Suppressor macrophage treated with lipopolysaccharide for 4 hours (primary cell): ENCODE measurements at places on chromosomes 1 and 21.

DNA sequence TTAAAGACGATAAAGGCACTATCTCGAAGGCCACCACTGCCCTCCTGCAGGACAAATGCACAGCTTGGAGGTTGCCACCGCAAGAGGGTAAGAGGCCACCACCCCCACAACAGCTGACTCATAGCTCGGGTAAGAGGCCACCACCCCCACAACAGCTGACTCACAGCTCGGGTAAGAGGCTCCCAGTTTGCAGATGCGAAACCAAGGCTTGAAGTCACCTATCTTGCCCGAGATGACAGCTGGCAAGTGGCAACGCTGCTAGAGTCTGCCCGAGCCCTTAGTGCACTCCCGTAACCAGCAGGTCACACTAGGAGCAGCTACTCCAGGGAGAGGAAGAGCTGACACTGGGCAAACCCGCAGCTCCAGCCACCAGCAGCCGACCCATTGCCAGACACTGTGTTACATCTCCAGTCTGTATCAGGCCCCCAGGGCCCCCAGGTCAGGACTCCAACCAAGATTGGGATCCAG, 17.1 kb upstream of the SPSB1 start:
- peak; percentile 97 for DNase-seq

DNA sequence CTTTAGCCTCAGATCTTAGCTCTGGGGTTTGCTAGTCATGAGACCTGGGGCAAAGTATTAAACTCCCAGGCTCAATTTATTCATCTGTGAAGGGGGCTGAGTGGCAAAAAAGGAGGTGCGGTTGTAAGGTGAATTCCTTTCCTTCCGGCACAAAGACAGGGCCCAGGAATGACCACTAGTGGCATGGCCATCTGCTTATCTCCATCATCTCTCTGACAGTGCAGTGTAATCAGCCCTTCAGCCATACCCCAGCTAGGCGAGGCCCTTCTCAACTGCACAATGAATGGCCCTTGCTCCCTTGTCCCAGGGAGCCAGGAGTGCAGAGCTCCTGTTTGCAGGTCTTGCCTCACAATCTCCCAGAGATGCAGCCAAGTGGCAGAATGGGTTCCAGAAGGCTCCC, 5.6 kb upstream of the SLC26A9 start:
- DNase-seq: no peak

GRCh38 chr1:108708691-108709660, 3.7 kb upstream of the FNDC7 start:
- peak; percentile 39 for DNase-seq

- no peak for DNase-seq
These were observed 3.9 kb downstream of the JAK1 start for GRCh38 chr1:64962441-64962840.

DNA sequence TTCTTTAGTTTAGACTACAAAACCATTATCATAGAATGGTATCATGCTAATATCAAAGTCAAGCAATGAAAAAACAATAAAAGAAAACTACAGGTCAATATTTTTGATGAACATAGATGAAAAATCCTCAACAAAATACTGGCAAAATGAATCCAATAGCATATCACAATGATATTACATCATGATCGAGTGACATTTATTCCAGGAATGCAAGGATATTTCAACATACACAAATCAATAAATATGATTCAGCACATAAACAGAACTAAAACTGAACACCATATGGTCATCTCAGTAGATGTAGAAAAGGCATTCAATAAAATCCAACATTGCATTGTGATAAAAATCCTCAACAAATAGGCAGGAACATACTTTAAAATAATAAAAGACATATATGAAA, 1657.7 kb downstream of the KCNT2 start:
- DNase-seq: no peak

GRCh38 chr1:244920911-244921761, 56.8 kb upstream of the HNRNPU start:
- peak; percentile 77 for DNase-seq
